NCI-H460 (cell line): ENCODE measurements at places on chromosomes 16 and 17. TPM values are rescaled to one million over a fixed set of nuclear protein-coding genes. Genes with fewer than 3 reads are reported as not detected.

DNA sequence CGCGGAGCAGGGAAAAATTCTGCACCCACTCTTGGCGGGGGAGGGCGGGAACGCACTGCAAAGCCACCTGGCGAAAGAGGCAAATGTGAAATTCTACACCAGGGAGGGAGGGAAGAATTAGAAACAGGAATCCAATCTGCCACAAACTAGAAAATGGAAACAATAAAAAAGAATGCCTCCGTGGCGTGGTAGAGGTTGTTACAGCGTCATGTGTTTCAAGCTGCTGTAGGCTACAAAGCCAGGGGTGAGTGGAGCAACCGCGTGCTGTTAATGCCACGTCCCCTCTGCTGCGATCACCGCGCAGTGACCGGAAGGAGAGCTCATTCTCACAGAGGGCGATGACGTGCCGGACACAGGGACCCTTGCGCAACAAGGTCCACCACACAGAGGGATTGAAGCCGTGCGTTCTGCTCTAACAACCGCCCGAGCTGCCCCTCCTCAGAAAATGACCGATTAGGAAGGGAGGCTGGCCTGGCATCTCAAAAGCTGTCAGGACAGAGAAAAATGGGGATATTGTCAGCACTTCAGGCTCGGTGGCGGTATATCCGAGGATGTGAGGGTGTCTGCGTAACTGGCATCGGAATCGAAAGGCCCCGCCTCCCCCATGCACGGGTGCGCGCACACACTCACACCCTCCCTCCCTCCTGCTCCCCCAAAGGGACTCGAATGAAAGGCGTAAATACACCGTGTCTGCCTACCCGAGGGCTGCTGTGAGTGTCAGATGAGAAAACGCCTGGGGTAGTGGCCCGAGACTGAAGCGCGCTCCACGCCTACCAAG lies 70.8 kb upstream of the TNRC6C start:
- DNase-seq, result peak; percentile 94

- peak; percentile 65 for DNase-seq
Observed at GRCh38 chr16:30032083-30032819, 1.2 kb upstream of the TLCD3B start.

DNA sequence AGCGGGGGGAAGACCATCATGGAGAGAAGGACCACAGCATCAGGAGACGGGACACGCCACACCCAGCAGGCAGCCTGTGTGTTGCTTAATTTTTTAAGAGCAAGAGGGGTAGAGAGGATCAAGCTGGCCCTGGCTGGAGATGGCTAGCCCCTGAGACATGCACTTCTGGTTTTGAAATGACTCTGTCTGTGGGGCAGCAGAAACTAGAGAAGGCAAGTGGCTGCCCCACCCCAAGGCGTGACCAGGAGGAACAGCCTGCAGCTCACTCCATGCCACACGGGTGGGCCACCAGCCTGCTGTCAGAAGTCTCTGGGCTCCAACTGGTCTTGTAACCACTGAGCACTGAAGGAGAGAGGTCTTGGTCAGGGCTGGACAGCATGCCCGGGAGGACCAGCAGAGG lies 75.5 kb downstream of the SOCS1 start:
- DNase-seq, result no peak

GRCh38 chr16:75621170-75621477 lies 2.0 kb downstream of the ADAT1 start:
- DNase-seq, result peak; percentile 25

DNA sequence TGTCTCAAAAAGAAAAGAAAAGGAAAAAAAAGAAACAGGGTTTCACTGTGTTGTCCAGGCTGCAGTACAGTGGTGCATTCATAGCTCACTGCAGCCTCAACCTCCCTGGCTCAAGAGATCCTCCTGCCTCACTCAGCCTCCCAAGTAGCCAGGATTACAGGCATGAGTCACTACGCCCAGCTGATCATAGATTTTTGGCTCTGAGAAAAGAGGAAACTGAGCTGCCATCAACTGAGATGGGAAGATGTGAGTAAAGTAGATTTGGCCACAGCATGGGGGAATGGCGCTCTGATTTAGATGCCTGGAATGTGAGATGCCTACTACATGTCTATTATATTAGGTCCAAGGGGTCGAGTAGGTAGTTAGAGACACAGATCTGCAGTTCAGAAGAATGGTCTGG lies 5.9 kb upstream of the NAGS start:
- no peak for DNase-seq

YPEL2 gene
- total RNA-seq, result 0.09 and 0.15 TPM in 2 replicates
